ENCODE measurements at places on chromosomes 13 and 19.

GRCh38 chr13:23949200-23949599, 51.9 kb upstream of the C1QTNF9B start:
- no peak overlapping the region for H3K27ac ChIP-seq
- no peak overlapping the region for H3K4me3 ChIP-seq
- no peaks in the 10 kb centered on the region for H3K36me3 ChIP-seq

DNA sequence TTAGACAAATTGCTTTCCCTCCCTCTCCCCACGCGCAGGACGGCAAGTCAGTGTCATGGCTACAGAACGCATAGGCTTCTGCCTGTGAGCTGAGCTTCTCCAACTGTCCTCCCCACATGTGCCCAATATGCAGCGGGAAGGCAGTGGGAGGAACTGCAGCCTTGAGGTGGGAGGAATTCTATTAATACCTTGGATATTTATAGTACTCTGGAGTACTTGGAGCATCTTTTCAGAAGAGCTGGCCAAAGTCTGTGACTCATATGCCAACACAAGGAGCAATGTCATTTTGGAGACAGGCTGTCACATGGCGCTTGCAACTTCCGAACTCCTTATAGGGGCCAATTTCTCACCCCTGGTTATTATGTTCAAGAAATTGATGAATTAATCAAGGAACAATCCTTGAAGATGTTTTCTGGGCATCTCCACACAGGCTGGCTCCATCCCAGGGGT, 245.0 kb upstream of the SERP2 start:
- DNase-seq = no peak
- peaks cover 2% of the 10 kb centered on the region for H3K27me3 ChIP-seq
- H3K36me3 ChIP-seq = peaks cover 8% of the 10 kb centered on the region
- no peak overlapping the region for H3K4me3 ChIP-seq
- no peaks in the 10 kb centered on the region for H3K4me1 ChIP-seq
- H3K27ac ChIP-seq = no peak overlapping the region

DNA sequence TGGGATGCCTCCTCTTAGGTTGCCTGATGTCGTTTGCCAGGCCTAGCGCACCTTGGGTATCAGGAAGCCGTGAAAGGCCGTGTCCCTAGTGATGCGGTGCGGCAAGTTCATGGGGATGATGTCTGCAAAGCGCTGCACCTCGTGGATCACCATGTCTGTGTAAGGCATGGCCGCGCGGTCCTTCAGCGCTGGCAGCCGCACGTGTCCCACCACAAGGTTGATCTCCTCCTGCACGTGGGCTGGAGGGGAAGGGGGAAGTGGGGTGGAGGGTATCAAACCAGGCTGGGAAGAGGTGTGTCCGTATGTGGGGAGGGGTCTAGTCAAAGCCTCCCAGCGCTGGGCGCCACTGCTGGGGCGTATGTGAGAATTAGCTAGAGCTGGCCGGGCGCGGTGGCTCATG, 23.2 kb downstream of the EGLN2 start:
- DNase-seq = no peak
- H3K4me3 ChIP-seq = no peak overlapping the region
- H3K27me3 ChIP-seq = no peaks in the 10 kb centered on the region
- no peak overlapping the region for H3K27ac ChIP-seq
- H3K4me1 ChIP-seq = peaks cover 48% of the 10 kb centered on the region

GRCh38 chr13:108961542-108962125, 332.2 kb downstream of the MYO16 start:
- H3K36me3 ChIP-seq = no peaks in the 10 kb centered on the region
- peaks cover 2% of the 10 kb centered on the region for H3K27me3 ChIP-seq
- no peak overlapping the region for H3K4me3 ChIP-seq
- no peak overlapping the region for H3K27ac ChIP-seq
- DNase-seq = no peak
